ENCODE measurements at places on chromosomes 3 and 15. TPM values are rescaled to one million over a fixed set of nuclear protein-coding genes. Genes with fewer than 3 reads are reported as not detected.

GRIP2 gene
- 1.0 TPM for total RNA-seq

FILIP1L gene
- 19.8 TPM for total RNA-seq

SPINK8 gene
- total RNA-seq, result not detected

GOLGA8R gene
- 8.0 TPM for total RNA-seq

DISP2 gene
- total RNA-seq, result 0.76 TPM

RBP2 gene
- total RNA-seq, result not detected

SERPINI2 gene
- not detected for total RNA-seq

RAD18 gene
- 22.2 TPM for total RNA-seq

NR2E3 gene
- 1.2 TPM for total RNA-seq

TIMP4 gene
- total RNA-seq, result 0.16 TPM

NPAP1 gene
- 0.51 TPM for total RNA-seq

CRABP1 gene
- total RNA-seq, result 156 TPM

CERS3 gene
- total RNA-seq, result not detected

TTLL13 gene
- total RNA-seq, result 0.47 TPM

SNRPA1 gene
- total RNA-seq, result 82.2 TPM

HHATL gene
- total RNA-seq, result not detected

CCNB2 gene
- total RNA-seq, result 27.1 TPM

SI gene
- total RNA-seq, result not detected

ANKRD34C gene
- total RNA-seq, result not detected

AP3B2 gene
- total RNA-seq, result 2.5 TPM

RBM5 gene
- 322 TPM for total RNA-seq

BBX gene
- 90.3 TPM for total RNA-seq

FBXO40 gene
- not detected for total RNA-seq

TEX55 gene
- total RNA-seq, result not detected

MLH1 gene
- 38.3 TPM for total RNA-seq

Data from mesothelial cell of epicardium (in vitro differentiated cells).